ENCODE measurements at places on chromosomes 4 and X.

GRCh38 chr4:141255016-141255415 is 34.3 kb downstream of the ZNF330 start:
- no peak for ATAC-seq

GRCh38 chr4:1693131-1693896 is 9.2 kb upstream of the FAM53A start:
- peak; percentile 84 for ATAC-seq

DNA sequence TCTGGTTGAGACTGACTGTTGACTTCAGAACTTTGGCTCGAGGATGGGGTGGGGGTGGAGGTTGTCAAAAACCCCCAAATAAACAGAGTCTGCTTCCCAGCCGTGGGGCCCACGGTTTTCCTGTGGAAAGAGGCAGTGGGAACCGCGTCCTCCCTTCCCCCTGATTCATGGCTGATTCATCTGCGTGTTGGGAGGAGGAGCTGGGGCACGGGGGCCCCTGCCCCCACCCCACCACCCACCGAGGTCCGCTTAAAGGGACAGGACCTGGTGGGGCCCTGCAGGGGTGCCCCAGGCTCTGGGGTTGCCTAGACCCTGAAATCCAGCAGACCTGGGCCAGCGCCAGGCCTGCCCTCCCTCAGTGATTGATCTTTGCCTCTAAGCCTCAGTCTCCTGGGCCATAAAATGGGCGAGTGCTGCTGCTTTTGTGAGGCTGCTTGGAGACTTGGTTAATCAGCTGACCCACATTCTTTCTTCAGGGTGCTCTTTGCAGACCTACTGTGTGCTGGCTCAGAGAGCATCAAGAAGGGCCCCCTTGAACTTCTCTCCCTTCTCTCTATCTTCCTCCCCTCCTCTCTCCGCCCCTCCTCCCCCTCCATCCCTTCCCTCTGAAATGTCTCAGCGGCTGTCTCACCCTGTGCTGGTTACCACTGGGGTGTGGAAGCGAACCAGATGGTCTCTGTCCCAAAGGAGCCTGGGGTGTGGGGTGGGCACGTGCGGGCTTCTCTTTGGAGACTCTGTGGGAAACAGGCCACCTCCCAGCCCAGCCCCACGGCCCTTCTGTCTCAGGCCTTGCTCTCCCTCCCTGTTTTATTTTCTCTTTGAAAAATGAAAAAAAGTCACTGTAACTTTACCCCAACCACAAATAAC is 9.1 kb downstream of the HTRA3 start:
- ATAC-seq: no peak

DNA sequence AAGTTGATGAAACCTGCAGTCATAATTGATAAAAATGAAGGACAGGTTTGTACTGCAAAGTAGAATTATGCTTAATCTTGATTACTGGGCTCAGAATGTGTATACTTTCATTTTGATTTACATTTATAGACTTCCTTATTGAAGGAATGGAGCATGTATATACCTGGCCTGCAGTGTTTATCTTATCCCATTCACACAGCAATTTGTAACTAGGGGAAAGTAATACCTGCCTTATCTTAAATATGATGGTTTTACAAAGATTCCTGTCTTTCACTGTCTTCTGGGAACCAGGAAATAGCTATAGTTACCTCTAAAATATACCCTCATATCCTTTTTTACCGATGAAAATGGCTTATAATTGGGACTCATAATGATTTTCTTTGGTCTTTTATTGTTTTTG is 29.7 kb downstream of the ADD1 start:
- ATAC-seq: no peak

- ATAC-seq: no peak
These were observed 11.7 kb upstream of the TMEM156 start for GRCh38 chr4:39043861-39044363.

- ATAC-seq: no peak
These were observed 13.0 kb downstream of the FAM47A start for GRCh38 chrX:34119122-34119521.

DNA sequence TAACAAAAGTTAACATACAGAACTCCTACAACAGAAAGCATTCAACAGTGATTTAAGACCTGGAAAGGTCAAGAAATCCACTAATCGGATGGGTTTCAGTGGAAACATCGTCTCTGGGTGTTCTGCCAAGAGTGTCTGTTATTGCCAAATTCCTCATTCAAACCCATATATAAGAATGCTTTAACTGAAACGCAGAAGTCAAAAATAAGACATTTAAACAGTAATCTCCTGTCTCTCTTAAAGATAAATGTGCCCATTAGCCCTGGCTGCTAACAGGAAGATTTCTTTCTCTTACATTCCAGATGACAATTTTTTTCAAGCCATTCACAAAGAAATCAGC is 31.5 kb downstream of the DCTD start:
- no peak for ATAC-seq

DNA sequence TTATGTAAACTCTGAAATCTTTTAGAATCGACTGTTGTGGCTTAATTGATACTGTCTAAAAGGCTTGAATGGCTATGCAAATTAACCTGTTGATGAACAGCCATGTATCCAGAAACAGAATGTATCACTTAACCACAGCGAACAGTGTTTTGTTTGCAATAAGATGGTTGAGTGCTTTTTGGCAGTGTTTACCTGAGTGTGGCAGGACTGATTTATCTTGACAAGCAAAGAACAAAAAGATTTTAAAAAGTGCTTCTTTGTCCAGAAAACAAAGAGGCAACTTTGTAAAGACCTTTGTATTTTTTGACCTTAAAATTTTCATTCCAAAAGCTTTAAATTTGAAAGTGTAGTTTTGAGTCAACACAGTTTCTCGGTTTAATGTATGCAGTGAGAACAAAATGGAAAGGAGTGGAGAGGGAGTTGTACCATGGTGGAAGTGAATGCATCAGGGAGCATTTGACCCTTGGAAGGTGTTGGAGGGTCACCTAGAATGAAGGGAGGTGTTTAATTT is 18.0 kb downstream of the ARHGAP10 start:
- no peak for ATAC-seq

DNA sequence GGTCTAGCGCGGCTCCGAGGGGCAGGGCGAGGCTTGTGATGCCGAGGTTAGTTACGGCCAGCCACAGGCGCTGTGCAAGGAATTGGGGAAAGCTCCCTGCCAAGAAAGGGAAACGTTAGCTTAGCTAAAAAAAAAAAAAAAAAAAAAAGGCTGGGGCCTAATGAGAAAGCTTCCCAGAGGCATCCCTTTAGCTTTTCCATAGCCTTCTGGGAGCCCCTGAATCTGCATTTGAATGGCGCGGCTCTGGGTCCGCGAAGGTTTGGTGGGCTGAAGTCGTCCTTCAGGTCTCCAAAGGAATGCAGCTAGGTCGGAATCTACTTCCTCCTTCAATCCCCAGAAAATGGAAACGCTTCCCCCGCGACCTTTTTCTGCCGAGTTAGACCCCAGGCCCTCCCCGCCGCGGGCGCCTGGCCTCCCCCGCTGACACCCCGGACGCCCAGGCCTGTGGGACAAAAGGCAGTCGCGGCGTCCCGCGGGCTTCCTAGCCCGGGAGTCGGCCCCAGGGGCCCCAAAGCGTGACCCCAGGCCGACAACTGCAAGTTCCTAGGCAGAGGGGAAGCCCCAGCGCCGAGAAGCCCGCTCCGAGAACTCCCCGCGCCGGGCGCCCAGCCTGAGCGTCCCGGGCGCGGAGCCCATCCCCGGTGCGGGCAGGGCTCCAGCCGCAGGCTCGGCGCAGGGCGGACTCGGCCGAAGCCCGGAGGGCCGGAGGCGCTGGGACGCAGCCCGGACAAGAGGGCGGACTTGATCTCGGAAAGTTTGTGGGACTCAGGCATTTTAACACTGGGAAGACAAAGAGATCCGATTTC is 605 bp upstream of the FAT1 start:
- peak; percentile 46 for ATAC-seq

GRCh38 chrX:12206413-12206812 is 68.1 kb downstream of the FRMPD4 start:
- no peak for ATAC-seq

GRCh38 chr4:14096396-14096965 is 469.0 kb upstream of the BOD1L1 start:
- no peak for ATAC-seq

DNA sequence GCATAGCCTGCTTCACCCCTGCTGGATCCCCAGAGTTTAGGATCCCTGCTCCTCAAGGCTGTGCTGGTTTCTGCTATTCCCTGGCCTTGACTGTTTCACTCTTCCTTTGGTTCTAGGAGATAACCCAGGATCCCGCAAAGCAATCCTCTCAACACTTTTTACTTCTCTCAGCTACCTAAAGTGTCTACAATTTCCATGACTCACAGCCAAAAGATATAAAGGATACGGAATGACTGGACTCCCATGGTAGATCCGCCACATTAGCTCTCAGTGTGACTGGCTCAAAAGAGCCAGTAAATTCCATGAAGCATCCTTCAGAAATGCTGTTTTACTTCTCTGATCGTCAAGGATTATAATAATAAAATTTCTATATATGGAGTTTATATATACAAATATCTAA is 66.3 kb upstream of the TMEM164 start:
- ATAC-seq: no peak

DNA sequence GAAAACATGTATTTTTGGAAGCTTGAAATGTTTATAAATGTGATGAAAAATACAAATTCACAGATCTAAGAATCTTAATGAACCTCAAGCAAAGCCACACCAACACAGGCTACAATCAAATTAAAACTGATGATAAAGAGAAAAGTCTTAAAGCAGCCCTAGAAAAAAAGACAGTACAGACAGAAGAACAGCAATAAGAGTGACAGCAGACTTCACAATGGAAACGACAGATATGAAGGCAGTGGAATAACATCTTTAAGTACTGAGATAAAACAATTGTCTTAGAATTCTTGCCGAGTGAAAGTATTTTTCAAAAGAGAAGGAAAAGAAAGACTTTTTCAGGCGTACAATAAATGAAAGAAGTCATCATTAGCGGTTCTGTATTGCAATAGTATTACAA is 423.6 kb upstream of the LCORL start:
- ATAC-seq: no peak

GRCh38 chr4:72305080-72305479 is 263.9 kb downstream of the ADAMTS3 start:
- no peak for ATAC-seq

DNA sequence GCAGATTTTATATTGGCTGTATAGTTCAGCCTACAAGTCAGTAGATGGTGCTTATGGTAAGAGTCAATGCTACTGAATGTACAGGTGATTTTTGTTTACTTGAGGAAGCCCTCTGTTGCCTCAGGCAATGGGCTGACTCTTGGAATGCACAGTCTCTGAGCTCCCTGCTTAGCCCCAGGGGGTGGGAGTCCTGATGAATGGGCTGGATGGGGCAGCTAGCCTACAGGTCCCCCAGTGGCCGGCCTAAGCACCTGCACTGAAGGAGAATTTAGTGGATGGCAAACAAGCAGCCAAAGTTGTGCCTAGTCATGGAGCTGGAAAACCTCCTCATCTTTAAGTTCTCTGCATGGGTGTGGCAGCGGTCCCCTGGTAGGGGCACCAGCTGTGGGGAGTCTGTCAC is 101.8 kb upstream of the CXorf51B start:
- no peak for ATAC-seq

DNA sequence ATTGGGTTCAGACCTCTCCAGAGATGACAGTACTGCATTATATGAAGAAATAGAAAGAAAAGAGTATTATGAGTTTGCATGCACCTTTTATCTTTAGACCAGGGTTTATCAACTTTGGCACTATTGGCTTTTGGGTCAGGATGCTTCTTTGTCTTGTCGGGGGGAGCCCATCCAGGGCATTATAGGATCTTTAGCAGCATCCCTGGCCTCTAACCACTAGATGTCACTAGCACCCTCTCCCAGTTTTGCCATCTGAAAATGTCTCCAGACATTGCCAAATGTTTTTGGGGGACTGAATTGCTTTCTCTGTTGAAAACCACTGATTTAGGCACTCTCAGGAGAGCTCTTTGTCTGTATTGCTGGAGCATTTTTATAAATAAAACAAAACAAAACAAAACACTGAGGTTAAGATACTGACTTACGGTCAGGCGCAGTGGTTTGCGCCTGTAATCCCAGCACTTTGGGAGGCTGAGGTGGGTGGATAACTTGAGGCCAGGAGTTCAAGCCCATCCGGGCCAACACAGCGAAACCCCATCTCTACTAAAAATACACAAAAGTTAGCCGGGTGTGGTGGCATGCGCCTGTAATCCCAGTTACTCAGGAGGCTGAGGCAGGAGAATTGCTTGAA is 23.6 kb downstream of the CA5B start:
- ATAC-seq: no peak

- ATAC-seq: no peak
These were observed 26.0 kb upstream of the ENPEP start for GRCh38 chr4:110449947-110450346.

- peak; percentile 29 for ATAC-seq
These were observed 626 bp downstream of the YTHDC1 start for GRCh38 chr4:68349279-68349648.

DNA sequence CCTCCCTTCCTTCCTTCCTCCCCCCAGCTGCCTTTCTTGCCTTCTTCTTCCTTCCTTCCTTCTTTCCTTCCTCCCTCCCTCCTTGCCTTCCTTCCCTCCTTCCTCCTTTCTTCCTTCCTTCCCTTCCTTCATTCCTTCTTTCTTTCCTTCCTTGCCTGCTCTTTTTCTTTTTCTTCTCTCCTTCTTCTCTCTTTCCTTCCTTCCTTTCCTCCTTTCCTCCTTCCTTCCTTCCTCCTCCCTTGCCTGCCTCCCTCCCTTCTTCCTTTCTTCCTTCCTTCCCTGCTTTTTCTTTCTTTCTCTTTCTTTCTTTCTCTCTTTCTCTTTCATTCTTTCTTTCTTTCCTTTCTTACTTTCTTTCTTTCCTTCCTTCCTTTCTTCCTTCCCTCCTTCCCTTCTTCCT is 49.1 kb downstream of the STK32B start:
- ATAC-seq: no peak

- ATAC-seq: no peak
These were observed 1056.3 kb upstream of the IGFBP7 start for GRCh38 chr4:58166490-58166889.

DNA sequence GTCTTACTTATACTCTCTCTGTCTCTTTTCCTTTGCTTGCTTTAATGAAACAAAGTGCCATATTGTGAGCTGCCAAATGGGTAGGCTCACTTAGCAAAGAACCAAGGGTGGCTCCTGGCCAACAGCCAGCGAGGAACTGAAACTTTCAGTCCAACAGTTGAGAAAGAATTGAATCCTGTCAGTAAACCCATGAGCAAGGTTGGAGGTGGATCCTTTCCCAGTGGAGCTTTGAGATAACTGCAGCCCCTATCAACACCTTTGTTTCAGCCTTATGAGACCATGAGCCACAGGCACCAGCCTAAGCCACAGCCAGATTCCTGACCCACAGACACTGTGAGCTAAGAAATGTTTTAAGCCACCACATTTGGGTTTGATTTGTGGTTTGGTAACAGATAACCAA is 362.2 kb downstream of the PDGFC start:
- no peak for ATAC-seq

Measured in gastroesophageal sphincter (tissue), 4 donors.